Hepatocyte (in vitro differentiated cells): ENCODE measurements at places on chromosomes 1 and 21. TPM values are rescaled to one million over a fixed set of nuclear protein-coding genes. Genes with fewer than 3 reads are reported as not detected.
A peak's percentile ranks its signal among the peaks of the same experiment; 100 is the strongest.

PLA2G2A gene
- total RNA-seq: 170 and 340 TPM in 2 replicates

ACTA1 gene
- 0.12 and 0.33 TPM in 2 replicates for total RNA-seq

CD2 gene
- total RNA-seq: 0.08 and 0.13 TPM in 2 replicates

KCNT2 gene
- total RNA-seq: 8.1 and 8.8 TPM in 2 replicates

DNA sequence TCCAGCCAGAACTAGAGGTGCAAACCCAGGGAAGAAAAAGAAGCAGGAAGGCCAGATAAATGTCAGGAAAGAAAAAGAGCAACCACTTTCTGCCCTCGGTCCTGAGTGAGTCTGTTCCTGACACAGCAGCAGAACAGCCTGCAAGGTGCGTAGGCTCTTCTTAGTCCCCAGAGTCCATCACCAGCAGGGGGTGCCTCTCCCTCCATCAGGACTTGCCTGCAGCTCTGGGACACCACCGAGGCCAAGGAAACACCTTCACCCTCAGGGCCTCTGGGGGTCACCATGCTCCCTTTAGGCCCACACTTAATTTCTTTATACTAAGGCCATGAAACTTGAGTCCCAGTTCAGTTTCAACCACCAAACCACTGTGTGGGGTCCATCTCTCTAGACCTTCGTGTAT is 43.7 kb upstream of the NFASC start:
- peak; percentile 40 for DNase-seq

DNA sequence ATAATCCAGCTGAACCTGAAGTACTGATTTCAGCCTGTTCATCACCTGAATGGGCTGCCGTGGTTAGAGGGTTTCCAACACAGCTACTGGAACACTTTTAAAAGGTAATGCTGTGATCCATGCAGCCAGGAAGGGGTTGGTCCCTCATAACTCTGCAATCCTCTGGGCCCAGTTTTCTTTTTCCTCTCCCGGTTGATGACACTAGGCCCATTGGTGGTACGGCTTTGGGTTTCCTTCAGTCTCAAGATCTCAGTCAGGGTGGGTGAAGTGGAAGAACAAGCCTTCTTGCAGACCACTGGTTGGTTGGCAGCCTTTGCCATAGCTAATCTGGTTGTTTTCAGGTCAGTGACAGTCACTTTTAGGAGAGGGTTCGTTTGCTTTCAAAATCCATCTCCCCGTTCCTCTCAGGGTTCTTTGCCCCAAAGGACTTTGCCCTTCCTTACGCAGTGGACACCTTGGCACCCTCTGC is 502 bp upstream of the SLC35A3 start:
- DNase-seq: peak; percentile 11

- DNase-seq: no peak
These were observed 5.5 kb upstream of the ZRANB2 start for GRCh38 chr1:71086331-71086730.

DNA sequence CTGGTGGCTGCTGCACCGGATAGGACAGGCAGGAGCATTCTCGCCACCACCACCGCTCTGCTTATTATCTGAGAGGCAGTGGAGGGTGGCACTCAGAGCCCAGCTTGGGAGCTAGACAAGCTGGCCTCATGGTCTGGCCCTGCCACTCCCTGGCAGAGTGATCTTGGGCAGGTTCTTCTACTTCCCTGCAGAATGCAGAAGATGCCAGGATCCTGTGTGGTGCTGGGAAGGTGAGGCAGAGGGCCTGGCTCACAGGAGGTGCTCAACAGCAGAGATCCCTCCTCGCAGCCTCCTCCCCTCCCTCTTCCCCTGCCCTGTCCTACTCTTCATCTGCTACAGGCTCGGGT is 60.4 kb downstream of the ARHGEF10L start:
- no peak for DNase-seq

- no peak for DNase-seq
These were observed 5.8 kb upstream of the KCNJ15 start for GRCh38 chr21:38250991-38251418.

- no peak for DNase-seq
These were observed 2.0 kb downstream of the IFFO2 start for GRCh38 chr1:18954270-18955071.

DNA sequence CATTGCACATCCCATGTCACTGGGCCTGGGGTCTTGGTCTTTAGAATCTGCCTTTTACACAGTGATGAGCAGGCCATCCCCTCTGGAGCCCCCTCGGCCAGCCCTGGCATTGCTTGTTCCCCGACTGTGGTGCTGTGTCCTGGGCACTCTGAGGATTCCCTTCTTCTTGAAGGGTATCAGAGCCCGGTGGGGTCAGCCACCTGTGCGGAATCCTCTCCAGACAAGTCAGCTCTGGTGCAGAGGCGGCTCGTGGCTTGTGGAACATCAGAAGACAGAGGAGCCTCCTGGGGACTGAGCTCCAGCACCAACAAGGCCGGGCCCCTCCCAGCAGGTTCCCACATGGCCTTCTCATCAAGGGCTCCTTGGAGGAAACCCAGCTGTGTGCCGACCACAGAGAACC is 57.9 kb upstream of the AJAP1 start:
- no peak for DNase-seq

- no peak for DNase-seq
These were observed 226.4 kb downstream of the LBR start for GRCh38 chr1:225201447-225201846.

- DNase-seq: no peak
These were observed 26.2 kb upstream of the PDC start for GRCh38 chr1:186487163-186487562.

- DNase-seq: no peak
These were observed 177.1 kb downstream of the MAGI3 start for GRCh38 chr1:113567427-113567826.

DNA sequence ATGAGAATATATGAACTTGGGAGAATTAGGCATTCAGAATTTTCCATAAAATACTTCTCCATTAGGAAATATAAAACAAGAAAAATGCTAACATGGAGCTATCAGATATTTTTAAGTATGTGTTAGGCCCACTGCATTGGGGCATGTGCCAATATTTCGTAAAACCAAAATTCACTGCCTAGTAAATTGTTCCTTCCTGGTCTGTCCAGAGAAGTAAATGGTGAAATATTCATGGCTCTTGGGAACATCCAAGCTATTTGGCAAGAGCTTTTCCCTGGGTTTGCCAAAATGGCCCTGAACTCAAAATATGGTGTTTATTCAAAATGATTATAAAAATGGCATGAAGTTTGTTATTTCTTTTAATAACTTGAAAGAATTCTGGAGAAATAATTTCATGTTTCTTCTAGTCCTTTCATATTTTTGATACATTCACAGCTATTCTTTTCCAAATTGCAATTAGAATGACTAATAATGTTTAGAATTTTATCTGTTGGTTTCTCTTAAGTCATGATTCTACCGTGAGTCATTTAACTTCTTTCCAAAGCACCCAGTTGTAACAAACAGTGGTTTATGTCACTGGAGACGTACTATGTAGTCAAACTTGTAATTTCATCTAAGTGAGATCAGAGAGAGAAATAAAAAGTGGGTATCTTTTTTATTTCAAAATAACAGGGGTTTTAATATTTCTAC is 25.7 kb upstream of the SLC19A2 start:
- DNase-seq: no peak

DNA sequence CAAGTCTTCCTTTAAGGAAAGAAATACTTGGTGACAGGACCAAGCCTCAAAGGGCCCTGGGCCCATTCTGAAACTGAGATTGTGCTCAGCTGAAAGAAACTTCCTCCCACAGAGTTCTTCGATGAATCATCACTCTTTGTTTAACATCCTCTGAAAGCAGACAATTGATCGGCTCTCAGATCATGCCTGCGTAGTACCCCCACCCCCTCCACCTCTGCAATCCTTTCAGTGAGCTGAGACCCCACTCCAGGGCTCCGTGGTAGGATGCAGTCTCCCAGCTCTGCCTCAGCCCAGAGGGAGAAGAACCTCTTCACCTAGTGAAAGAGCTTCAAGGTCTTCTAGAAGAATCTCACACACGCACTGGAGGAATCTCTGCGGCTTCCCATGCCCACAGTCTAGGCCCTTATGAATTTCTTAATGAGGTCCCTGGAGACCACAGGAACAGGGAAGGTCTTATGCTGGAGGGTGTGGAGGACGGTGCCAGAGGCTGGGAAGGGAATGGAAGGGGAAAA is 104.9 kb upstream of the SOD1 start:
- no peak for DNase-seq

GRCh38 chr1:148263128-148263905 is 111.2 kb upstream of the NBPF11 start:
- DNase-seq: peak; percentile 86

- DNase-seq: peak; percentile 37
These were observed 18.0 kb downstream of the CSF1 start for GRCh38 chr1:109928591-109929111.

DNA sequence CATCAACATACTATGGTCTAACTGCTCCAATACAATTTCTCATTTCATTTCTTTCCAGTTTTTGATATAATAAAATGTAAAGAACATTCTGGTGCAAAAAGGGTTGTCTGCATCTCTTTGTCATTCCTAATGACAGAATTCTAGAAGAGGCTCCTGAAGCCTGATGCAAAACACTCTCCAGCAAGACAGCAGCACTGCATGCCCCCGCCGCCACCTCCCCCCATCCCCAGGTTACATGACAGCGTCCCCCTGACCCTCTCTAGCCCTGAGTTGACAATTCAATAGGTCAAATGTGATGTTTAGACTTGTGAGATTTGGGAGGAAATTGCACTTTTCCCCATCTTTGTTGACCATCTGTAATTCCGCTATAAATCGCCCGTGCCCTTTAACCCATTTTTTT is 64.6 kb upstream of the C1orf21 start:
- no peak for DNase-seq

DNA sequence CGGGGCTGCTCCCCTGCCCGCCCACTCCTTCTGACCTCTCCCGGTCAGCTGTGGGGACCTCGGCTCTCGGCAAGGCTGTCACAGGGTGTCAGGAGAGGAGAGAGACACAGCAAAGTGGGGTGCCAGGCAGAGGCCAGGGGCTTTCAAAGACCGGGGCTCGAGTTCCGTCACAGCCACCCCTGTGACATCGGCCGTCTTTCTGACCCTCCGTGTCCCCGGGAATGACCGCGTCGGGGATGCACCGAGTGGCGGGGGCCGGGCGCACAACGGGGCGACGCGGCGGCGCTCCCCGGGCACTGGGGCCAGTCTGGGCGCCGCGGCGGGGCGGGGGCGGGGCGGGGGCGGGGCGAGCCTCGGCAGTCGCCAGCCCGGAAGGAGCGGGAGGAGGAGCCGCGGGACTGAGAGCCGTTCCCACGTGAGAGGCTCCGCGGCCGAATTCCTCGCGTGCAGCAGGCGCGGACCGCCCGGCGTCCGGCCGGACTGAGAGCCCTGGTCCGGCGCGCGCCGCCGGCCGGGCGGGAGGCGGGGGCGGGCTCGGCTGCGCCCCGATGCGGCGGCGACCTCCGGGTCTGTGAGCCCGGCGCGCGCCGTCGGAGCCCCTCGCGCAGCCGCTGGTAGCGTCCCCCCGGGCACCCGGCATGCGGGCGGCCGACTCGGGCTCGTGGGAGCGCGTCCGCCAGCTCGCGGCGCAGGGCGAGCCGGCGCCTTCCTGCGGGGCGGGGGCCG is 229.7 kb upstream of the TMEM51 start:
- DNase-seq: peak; percentile 89

- DNase-seq: peak; percentile 55
These were observed 337.4 kb downstream of the SRGAP2C start for GRCh38 chr1:121522061-121522759.

DNA sequence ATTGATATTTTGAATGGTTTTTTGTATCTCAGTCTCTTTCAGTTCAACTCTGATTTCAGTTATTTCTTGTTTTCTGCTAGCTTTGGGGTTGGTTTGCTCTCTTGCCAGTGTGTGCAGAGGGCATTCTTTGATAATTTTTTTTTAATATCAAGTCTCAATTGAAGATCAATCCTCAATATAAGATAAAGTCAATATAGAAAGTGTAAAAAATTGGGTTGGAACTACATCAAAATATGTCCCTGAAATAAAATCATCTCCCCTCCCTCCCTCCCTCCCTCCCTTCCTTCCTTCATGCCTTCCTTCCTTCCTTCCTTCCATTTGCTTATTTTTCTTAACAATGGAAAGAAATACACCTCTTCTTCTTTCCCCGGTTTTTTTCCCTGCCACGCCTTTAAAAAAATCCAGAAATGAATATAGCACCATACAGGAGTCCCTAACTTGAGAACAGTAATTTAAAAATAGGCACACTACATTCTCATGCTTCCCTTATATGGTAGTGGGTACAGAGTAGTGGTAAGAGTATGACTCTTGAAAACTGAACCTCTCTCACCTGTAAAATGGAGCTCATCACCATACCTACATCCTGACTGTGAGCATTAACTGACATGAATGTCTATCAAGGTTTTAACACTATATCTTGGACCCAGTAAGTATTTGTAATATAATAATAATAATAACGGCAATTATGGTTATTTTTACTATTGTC is 221.9 kb downstream of the GIPC2 start:
- DNase-seq: no peak

DNA sequence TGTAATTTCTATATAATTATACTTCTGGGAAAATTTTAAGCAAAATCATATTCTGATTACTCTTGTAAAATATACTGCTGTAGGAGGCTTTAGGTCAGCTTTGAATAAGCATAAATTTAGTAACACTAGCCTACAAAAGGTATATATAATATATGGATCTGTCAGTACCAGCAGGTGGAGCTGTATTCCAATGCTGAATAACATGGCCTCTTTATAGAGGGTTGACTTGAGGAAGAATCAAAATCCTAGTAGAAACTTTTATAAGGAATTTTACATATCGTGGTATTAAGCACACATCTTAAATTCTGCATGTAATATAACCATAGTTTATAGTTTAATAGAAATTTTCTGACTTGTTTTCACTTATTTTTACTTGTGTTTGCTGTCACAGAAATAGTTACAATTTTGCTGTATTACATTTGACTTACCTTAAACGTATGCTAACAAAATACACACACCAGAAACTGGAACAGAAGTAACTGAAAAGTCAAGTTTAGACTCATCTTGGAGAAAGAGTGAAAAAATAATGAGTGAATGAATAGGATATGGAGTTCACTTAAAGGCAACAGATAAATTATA is 79.3 kb downstream of the HMCN1 start:
- DNase-seq: peak; percentile 67

DNA sequence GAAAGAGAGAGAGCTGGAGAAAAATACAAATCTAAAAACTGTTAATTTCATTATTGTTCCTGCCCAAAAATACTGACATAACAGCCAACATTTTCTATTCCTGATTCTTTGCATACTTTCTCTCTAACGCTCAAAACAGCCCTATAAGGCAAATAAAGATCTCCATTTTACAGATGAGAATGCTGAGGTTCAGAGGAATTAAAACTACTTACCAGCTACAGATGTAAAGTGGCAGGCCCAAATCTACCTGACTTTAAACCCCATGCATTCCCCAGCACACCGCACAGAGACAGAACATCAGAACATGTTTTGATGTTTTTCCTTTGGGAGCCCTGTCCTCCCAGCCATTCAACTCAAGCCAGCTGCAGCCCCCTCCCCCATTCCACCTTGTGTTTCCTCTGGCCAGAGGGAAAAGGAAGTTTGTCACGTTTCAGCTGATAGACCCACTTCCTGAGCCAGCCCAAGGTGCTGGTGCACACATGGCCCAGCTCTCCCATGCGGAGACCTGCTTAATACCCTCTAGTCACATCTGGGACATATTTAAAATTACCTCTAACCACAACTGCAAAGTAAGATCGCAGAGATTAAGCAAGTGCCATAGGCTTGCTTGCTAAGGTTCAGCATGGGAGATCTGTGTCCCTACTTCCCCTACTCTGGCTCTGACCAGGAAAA is 133.1 kb upstream of the NFIA start:
- no peak for DNase-seq

- no peak for DNase-seq
These were observed 22.3 kb upstream of the POFUT2 start for GRCh38 chr21:45309987-45310381.
